ENCODE measurements at places on chromosomes 12 and 14.

GRCh38 chr14:39957987-39958386, 525.8 kb upstream of the FBXO33 start:
- DNase-seq, result no peak

- DNase-seq, result no peak
Measured at GRCh38 chr14:102528431-102529170, 19.0 kb upstream of the ANKRD9 start.

DNA sequence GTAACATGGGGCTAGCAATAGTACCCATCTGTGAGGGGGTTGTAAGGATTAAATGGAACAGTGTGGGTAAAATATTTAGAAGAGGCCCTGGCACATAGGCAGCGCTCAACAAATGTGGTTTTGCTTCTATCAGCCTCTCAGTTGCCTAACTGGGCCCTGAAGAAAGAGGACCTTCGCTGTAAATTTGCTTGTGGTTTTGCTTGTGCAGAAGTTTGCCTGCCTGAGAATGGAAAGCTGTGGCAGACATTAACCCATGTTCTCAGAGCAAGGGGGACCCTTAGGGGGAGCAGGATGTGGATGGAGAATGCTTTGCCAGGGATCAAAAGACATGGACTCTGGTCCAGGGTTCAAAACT, 160.1 kb downstream of the BRMS1L start:
- no peak for DNase-seq

DNA sequence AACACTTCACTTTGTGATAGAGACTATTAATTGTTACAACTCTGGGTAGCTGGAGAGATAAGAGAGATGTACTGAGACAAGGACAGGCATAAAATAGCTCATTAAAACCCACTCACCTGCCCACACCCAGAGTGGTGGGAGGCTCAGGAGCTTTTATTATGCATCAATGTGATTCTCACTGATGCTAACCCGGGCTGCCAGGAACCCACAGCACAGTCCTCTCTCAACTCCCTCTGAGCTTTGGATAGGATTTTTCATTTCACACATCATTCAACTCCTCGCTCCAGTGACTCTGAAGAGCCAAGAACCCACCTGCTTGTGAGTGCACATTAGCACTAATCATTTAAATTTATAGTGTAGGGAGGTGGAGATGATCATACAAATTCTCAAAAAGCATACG, 827.9 kb downstream of the FLRT2 start:
- no peak for DNase-seq

- no peak for DNase-seq
Measured at GRCh38 chr14:77529213-77529612, 30.6 kb upstream of the ISM2 start.

- DNase-seq, result no peak
Measured at GRCh38 chr12:98439981-98440581, 75.3 kb upstream of the TMPO start.

DNA sequence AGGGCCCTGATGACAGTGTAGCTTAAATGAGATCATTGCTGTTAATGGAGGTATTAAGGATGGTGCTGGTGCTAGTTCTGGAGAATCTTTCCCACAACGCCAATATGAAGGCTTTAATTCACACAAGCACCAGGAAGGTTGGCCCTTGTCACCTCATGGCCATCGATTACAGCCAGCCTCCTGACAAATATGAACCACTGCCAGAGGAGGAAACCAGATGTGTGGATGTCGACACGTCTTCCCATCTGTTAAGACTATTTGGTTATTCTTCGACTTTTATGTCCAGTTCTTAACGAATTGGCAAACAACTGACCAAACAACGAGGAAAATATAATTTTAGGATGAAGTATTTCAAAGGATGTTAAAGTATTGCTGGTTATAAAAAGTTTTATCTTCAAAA, 79.5 kb downstream of the PIK3C2G start:
- DNase-seq, result no peak

DNA sequence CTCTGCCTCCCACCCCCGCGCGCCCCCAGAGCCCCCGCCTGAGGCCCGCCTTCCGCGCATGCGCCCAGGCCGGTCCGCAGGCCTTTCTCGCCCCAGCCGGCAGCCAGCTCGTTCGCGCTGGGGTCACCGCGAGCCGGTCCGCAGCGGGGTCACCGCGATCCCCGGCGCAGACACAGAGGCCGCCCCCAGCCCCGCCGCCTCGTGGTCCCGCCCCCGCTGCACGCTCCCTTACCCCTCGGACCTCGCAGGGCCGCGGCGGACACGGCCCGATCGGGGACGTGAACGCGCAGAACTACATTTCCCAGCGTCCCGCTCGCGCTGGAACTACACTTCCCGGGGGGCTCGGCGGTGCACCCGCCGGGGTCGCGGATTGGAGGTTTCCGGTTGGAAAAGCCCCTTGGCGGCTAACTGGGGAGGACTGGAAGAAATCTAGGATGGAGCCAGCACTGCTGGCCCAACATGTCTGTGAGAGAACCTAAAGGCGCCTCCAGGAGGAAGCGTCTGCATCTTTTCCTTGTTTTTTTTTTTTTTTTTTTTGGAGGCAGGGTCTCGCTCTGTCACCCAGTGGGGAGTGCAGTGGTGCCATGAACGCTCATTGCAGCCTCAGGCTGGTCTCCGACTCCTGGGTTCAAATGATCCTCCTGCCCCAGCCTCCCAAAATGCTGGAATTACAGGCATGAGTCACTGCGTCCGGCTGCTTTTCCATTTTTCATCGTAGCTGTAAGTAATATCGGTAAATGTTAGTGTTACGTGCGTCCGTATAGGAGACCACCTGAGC, at the start of gene ZNF605:
ZNF605 (minus strand) TSS at position 296 of the 778 bp plus-strand sequence. CDS start 10,671 bp downstream, outside the sequence.
- peak; percentile 92 for DNase-seq

DNA sequence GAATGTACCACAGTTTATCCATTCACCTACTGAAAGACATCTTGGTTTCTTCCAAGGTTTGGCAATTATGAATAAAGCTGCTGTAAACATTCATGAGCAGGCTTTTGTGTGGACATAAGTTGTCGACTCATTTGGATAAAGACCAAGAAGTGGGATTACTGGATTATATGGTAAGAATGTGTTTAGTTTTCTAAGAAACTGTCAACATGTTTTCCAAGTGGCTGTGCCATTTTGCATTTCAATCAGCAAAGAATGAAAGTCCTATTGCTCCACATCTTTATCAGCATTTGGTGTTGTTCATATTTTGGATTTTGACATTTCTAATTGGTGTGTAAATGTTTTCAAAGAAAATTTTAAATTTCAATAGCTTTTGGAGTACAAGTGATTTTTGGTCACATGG, 27.3 kb upstream of the KLRF1 start:
- no peak for DNase-seq

- no peak for DNase-seq
Measured at GRCh38 chr12:4191642-4192041, 81.9 kb upstream of the CCND2 start.

DNA sequence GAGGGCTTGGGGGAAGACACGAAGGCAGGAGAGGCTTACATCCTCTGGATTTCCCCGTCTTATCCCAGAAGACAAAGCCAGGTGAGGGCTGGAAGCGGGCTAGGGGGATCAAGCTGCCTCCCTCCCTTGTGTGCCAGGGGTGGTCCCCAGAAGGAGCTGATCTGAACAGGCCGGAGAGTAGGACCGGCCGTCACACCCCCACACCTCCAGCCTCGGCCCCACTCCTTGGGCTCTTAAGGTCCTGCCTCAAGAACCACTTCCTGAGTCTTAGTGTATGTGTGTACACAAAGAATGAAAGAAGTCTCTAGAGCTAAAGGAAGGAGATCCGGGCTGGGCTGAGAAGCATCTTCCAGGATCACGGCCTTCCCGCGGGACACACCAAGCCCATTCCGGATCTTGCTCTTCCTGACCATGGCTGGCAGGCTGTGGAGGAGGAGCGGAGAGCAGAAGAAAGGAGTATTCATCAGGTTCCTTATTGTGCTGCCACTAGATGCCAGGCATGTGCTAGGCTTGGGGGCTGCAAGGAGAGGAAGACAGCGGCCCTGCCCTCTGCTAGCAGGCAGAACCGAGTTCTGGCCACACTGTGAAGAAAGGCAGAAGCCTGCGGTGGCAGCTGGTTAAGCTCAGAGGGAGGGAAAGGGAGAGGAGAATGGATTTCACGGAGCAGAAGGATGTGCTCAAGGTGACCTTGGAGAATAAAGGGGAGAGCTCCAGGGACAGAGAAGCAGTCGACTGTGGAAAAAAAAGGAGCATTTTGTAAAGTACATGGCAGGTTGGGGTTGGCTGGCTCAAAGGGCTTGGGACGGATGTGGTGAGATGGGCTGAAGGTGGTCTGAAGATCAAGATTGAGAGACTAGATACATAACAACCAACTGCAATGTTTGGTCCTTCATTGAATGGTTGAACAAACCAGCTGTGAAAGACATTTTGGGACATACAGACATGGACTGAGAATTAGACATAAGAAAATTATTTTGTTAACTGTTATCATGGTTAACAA, 1.3 kb upstream of the CD63 start:
- DNase-seq, result no peak

GRCh38 chr12:82758749-82759330, 72.1 kb downstream of the TMTC2 start:
- DNase-seq, result no peak

- DNase-seq, result no peak
Measured at GRCh38 chr14:92122351-92122677, 545 bp downstream of the CPSF2 start.

DNA sequence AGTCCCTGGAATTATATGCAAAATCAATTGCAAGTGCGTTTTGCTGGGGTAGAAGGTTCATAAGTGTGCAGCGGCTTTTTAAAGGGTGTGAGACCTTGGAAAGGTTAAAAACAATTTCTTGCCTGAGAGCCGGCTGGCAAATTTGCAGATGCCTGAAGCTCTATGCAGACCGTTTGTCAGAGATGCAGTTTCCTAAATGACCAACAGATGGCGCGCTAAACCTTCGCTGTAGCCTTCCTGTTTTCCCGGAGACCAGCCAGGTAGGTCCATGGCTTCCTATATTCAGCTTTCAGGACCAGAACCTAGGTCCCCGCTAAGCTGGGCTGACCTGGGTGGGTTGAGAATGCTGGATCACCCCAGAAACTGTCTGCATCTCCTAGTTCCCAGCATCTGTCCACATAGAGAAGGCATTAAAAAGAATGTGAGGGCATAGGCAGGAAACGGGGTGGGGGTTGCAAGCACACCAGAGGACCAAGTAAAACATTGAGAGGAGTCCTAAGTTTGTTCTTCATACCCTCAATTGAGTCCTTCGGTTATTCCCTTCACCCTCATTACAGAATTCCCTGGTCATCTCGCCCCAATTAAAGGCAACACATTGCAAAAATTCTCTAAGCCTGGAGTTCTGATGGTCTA, 5.7 kb upstream of the NOS1 start:
- DNase-seq, result peak; percentile 76

- no peak for DNase-seq
Measured at GRCh38 chr12:24718617-24719016, 230.3 kb downstream of the BCAT1 start.

- no peak for DNase-seq
Measured at GRCh38 chr12:41956353-41956752, 188.3 kb downstream of the GXYLT1 start.

- no peak for DNase-seq
Measured at GRCh38 chr12:76762601-76762980, 1.3 kb upstream of the ZDHHC17 start.

GRCh38 chr12:29113101-29113500, 36.0 kb upstream of the FAR2 start:
- no peak for DNase-seq

DNA sequence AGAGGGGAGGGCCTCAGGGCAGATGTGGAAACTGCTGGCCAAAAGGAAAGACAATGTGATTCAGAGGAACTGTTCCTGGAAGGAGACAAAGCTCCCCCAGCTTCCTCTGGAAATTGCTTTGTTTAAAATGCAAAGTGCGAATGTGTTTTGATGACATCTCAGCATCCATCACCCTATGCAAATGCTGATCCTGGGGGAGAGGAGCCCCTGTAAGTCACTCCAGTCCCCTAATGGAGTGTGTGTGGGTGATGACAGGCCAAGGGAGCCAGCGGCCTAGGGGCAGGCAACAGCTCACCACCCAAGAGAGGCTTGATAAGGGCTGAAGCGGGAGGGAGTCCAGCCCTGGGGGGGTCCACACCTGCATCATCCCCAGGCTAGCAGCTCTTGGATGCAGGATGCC, 134.2 kb downstream of the ESRRB start:
- no peak for DNase-seq

DNA sequence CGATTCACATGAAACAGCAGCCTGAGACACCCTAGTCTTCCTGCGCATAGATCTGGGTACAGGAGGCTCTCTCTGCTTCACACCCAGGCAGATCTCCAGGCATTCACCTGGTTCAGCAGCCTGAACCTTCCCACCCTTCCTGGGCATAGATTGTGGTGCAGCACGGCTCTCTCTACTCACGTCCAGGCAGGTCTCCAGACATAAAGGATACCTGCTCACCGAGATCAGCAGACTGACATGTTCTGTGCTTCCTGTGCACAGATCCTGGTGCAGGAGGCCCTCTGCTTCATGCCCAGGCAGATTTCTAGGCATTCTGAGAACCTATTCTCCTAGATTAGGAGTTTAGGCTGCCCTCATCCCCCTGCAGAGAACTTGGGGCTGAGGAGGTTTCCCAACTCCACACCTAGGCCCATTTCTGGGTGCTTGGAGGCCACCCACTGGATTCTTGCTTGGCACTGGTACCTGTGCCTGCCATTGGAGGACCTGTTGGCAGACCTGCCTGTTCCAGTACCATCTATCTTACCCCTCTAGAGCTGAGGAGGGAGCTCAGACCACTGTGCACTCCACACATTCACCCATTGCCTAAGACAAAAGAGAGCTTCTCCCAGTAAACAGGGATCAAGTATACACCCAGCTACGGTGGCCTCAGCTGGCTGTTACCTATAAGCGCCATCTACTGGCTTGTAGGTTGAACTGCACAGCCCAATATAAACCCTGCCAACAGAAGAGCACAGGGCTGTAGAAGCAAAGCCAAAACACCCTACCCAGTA, 28.0 kb upstream of the GARIN6 start:
- DNase-seq, result peak; percentile 15

- no peak for DNase-seq
Measured at GRCh38 chr12:27498149-27498548, 25.9 kb upstream of the PPFIBP1 start.

- DNase-seq, result no peak
Measured at GRCh38 chr14:69485315-69485660, 760 bp downstream of the PLEKHD1 start.

GRCh38 chr12:2495417-2496112, 299.2 kb upstream of the FKBP4 start:
- no peak for DNase-seq

- DNase-seq, result no peak
Measured at GRCh38 chr12:118418385-118419057, 42.2 kb downstream of the SUDS3 start.

GRCh38 chr14:35355981-35356841, 48.3 kb downstream of the NFKBIA start:
- peak; percentile 49 for DNase-seq

GRCh38 chr12:93790472-93791152, 113.4 kb downstream of the CRADD start:
- no peak for DNase-seq

DNA sequence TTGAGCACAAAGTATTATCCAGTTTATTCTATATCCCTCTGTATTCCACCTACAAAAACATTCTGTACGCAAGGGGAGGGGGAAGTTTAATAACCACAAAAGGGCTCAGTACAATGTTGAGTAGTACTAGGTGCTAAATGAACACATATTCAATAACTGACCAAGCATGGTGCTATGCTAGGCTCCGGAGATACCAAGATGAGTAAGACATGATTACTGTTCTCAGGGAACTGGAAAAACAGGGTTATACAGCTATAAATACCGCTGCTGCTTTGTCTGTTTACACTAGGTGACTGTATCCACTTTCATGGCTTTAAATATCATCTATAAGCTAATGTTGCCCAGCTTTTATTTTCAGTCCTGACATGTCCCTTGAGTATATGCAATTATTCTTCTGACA, 135.8 kb downstream of the INSM2 start:
- DNase-seq, result no peak
